T-helper 9 cell (primary cell): ENCODE measurements at places on chromosomes 2 and 18.

DNA sequence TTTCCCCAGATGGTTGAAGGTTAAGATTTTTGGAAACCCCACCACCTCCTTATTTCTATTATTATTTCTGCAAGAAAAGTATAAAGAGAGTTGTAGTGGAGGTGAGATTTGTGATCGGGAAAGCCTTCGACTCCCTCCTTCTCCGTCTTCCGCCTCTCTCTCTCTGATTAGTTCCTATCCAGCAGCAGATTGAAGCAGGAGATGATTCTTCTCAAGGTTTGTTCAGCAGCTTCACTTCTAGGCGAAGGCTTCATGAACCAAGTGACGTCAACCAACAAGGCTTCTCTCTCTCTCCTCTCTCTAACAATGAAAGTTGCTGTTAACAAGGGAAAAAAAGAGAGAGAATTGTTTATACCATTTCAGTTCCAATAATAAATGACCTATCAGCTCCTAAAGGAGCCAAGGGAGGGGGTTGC, at the start of gene BAZ2B:
Gene BAZ2B (minus strand): TSS at position 263 of the 416 bp plus-strand sequence. CDS start 137,829 bp downstream, outside the sequence.
- DNase-seq = no peak

DNA sequence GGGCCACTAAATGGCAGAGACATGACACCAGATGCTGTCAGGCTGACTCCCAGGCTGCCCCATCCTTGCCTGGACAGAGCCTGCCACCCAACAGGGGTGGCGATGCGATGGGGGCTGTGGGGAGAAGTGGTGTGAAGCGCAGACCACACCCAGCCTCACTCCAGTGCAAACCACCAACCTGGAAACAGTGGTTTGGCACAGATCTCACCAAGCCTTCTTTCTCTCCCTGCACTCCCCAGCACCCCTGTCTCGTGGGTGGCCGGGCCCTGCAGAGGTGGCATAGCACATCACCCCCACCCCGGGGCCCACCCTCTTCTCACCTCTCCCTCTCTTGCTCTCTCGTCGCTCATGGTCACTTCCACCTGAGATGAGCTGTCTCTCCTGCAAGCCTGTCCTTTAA, 32.6 kb downstream of the CIB4 start:
- DNase-seq = no peak

DNA sequence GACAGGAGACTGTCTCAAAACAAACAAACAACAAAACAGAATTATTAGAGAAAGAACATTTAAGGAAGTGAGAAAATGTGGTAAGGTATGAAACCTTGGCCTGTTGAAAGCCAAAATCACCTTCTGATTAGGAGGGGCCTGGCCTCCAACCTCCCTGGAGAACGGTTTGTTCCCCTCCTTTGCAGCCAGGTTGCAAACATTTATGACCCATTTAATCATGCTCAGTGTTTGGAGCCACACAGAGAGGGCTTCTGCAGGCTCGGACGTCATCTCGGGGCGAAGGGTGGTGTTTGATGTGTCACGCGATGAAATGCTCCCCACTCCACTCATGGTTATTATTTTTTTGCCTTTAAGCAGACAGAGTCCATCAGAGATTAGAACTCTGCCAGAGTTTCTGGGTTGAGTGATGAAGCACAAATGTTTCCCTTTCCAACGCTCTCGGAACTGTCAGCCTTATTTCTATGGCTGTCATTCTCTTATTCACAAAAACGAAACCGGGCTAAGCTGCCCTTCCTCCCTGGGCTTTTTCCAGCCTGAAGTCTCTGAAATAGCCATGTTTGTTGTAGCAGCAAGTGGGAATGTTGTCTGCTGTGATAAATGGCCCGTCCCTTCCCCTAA, 33.6 kb upstream of the ROCK2 start:
- no peak for DNase-seq

GRCh38 chr2:14126846-14127245, 505.7 kb upstream of the LRATD1 start:
- DNase-seq = no peak

GRCh38 chr2:165893556-165893955, 60.0 kb downstream of the TTC21B start:
- no peak for DNase-seq

- no peak for DNase-seq
Measured at GRCh38 chr2:48934807-48935206, 179.3 kb upstream of the LHCGR start.

GRCh38 chr2:25576596-25576995, 96.8 kb downstream of the DTNB start:
- DNase-seq = no peak

DNA sequence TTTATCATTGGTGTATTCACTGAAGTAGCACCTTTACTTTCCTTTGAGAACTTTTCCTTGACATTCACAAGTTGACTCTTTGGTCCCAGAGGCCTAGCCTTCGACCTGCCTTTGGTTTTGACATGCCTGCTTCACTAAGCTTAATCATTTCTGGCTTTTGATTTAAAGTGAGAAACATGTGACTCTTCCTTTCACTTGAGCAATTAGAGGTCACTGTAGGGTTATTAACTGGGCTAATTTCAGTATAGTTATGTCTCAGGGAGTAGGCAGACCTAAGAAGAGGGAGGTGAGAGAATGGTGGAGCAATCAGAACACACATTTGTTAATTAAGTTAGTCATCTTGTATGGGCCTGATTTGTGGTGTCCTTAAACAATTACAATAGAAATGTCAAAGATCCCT, 1040.7 kb upstream of the SLC39A10 start:
- DNase-seq = no peak
